A549 treated with RU486 at 1 μM for 4 hours (cell line): ENCODE measurements at places on chromosomes 2 and 18. TPM values are rescaled to one million over a fixed set of nuclear protein-coding genes. Genes with fewer than 3 reads are reported as not detected.

EMILIN1 gene
- 0.33 to 0.69 TPM (median 0.57 TPM) in 5 replicates for total RNA-seq

LRRC30 gene
- not detected in 5 replicates for total RNA-seq

CPO gene
- not detected in 5 replicates for total RNA-seq

GPR17 gene
- 0.10 TPM in 1 of 5 replicates, not detected in the others for total RNA-seq

OTOS gene
- not detected in 5 replicates for total RNA-seq

FAM110C gene
- total RNA-seq: 0.06 to 0.30 TPM (median 0.16 TPM) in 5 replicates

TET3 gene
- 4.5 to 7.5 TPM (median 7.2 TPM) in 5 replicates for total RNA-seq

RAPGEF4 gene
- total RNA-seq: 0.11 to 0.23 TPM (median 0.12 TPM) in 5 replicates

CABLES1 gene
- 12.2 to 14.0 TPM (median 13.3 TPM) in 5 replicates for total RNA-seq

CERKL gene
- total RNA-seq: 0.17 to 0.32 TPM (median 0.24 TPM) in 5 replicates

ABHD1 gene
- 0.75 to 1.5 TPM (median 1.3 TPM) in 5 replicates for total RNA-seq

IL1F10 gene
- not detected in 5 replicates for total RNA-seq

UNC80 gene
- not detected in 5 replicates for total RNA-seq

PSD4 gene
- 8.2 to 12.1 TPM (median 10.6 TPM) in 5 replicates for total RNA-seq

MAP3K19 gene
- total RNA-seq: not detected in 5 replicates

ACKR3 gene
- 19.7 to 29.6 TPM (median 24.3 TPM) in 5 replicates for total RNA-seq

DYSF gene
- 0.56 to 0.81 TPM (median 0.67 TPM) in 5 replicates for total RNA-seq

SERPINB4 gene
- total RNA-seq: 0.11 to 0.18 TPM (median 0.15 TPM) in 4 of 5 replicates, not detected in the other

SKA1 gene
- 10.4 to 14.0 TPM (median 12.1 TPM) in 5 replicates for total RNA-seq

FHL2 gene
- 66.7 to 89.2 TPM (median 79.7 TPM) in 5 replicates for total RNA-seq

CYP27A1 gene
- total RNA-seq: 0.10 to 0.18 TPM (median 0.17 TPM) in 5 replicates

RBFA gene
- total RNA-seq: 29.6 to 31.1 TPM (median 30.4 TPM) in 5 replicates

TBR1 gene
- 0.09 to 0.14 TPM in 2 of 5 replicates, not detected in the others for total RNA-seq

EML6 gene
- total RNA-seq: 0.92 to 1.4 TPM (median 1.0 TPM) in 5 replicates

MYL1 gene
- not detected in 5 replicates for total RNA-seq

COL3A1 gene
- total RNA-seq: 0.11 to 0.22 TPM (median 0.16 TPM) in 5 replicates

SP5 gene
- 0.05 TPM in 1 of 5 replicates, not detected in the others for total RNA-seq

SS18 gene
- total RNA-seq: 40.8 to 59.9 TPM (median 54.2 TPM) in 5 replicates

ALPP gene
- 0.42 to 0.58 TPM (median 0.47 TPM) in 5 replicates for total RNA-seq

GNAL gene
- total RNA-seq: 4.0 to 6.8 TPM (median 6.2 TPM) in 5 replicates

ALLC gene
- 0.21 TPM in 1 of 5 replicates, not detected in the others for total RNA-seq

RFX8 gene
- not detected in 5 replicates for total RNA-seq

EPB41L5 gene
- 2.7 to 4.8 TPM (median 4.3 TPM) in 5 replicates for total RNA-seq

IL1RL2 gene
- 0.05 TPM in 1 of 5 replicates, not detected in the others for total RNA-seq

PTCD3 gene
- total RNA-seq: 57.4 to 104 TPM (median 78.9 TPM) in 5 replicates

GRP gene
- not detected in 5 replicates for total RNA-seq

MPV17 gene
- 69.2 to 99.8 TPM (median 85.7 TPM) in 5 replicates for total RNA-seq

KYNU gene
- total RNA-seq: 270 to 353 TPM (median 281 TPM) in 5 replicates

REG3A gene
- total RNA-seq: not detected in 5 replicates
